ENCODE measurements at places on chromosomes 6 and 20.

DNA sequence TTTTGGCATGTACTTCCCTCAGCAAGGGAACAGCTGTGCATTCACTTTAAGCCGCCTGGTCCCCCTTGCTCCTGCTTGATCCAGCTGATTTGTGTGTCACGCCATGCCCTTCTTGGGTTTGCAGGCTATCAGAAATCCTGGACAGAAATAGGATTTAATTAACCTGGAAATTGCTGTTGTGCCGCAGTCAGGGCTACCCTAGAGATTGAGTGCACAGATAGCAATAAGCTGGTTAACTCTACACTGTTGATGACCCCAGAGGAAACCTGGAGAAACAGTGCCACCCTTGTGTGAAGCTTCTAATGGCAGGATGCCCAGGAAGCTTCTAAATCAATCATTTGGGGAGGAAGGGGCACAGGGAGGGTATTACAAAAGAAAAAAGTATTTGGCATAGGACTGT is 199.0 kb downstream of the JARID2 start:
- DNase-seq = no peak

GRCh38 chr6:110020888-110021287 is 42.8 kb downstream of the GPR6 start:
- no peak for DNase-seq

GRCh38 chr6:11538819-11539468 is 1.4 kb downstream of the TMEM170B start:
- DNase-seq = no peak

DNA sequence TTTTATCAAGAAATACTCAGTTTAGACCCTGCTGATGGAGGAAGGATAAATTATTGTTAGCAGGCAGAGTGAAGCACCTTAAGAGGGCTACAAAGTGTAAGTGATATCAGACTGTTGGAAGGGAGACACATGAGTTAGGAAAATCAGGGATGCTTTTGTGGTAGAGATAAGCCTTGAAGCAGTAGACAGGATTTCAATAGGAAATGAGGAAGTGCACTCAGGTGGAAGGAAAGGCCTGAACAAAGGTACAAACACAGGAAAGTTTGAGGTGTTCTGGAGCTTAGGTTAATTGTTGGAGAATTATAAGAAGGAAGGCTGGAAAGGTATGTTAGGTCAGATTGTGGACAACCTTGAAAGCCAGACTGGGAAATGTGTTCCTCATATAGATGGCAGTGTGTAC is 7.6 kb downstream of the CYB5R4 start:
- no peak for DNase-seq

- DNase-seq = no peak
Observed at GRCh38 chr6:34688956-34689355, 7.6 kb downstream of the ILRUN start.

DNA sequence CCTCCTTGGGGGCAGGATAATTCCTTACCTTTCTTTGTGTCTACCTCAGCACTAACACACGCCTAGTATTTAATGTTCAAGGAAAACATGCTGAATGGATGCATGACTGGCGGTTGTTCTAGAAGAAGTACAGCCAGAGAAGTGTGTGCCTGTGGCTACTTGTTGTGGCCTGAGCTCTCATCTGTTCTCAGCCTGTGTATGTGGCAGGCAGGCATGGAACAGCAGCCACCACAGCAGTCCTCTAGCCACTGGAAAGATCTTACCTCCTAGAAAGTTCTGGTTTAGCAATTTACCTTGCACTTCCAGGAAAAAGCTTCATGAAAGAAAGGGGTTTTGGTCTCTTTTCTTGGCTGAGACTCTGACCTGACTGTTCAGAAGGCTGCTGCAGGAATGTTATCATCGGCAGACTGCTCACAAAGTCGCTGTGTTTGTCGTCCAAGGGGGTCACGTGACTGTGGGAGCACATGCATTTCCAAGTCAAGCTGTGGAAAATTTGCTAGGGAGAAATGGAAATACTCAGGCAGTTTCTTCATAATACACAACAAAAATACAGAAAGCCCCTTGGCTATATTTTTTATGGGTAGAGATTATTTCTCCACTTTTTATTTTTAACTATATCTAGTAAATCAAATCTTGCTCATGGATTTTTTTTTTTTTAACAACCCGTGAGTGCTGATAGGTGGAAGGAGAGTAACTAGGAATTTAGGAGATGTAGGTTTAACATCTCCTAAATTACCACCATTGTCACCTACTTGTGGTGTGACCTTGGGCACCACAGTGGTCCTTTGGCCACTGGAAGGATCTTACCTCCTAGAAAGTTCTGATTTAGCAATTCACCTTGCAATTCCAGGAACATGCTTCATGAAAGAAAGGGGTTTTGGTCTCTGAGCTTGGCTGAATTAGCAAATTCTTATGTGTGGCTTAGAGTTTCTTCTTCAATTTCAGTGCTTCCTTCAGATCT is 110.8 kb upstream of the GPR6 start:
- no peak for DNase-seq

- peak; percentile 29 for DNase-seq
Observed at GRCh38 chr6:38212579-38212978, 393.1 kb downstream of the ZFAND3 start.

- DNase-seq = no peak
Observed at GRCh38 chr6:126886106-126886505, 232.4 kb upstream of the RSPO3 start.

DNA sequence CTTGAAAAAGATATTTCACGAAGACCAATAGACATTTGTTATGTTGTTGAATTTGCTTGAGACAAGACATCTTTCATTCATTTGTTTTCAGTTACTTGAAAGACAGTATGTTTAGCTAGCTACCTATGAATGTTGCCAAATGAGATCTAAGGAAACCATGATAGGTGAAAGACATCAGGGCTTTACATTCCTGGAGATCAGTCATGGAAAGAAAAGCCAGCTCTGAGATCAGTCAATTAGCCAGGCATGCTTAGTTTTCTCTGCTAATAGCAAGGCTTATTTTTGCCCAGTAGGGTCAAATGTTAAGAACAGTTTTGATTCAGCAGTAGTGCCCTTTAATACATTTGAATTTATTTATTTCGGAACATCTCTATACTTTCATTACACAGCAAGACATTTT is 116.5 kb upstream of the EDN1 start:
- no peak for DNase-seq

- DNase-seq = no peak
Observed at GRCh38 chr6:24644377-24644776, 1.6 kb downstream of the KIAA0319 start.

GRCh38 chr6:134406311-134406710 is 88.4 kb upstream of the SGK1 start:
- no peak for DNase-seq

GRCh38 chr6:10316373-10316721 is 98.5 kb downstream of the TFAP2A start:
- peak; percentile 36 for DNase-seq

DNA sequence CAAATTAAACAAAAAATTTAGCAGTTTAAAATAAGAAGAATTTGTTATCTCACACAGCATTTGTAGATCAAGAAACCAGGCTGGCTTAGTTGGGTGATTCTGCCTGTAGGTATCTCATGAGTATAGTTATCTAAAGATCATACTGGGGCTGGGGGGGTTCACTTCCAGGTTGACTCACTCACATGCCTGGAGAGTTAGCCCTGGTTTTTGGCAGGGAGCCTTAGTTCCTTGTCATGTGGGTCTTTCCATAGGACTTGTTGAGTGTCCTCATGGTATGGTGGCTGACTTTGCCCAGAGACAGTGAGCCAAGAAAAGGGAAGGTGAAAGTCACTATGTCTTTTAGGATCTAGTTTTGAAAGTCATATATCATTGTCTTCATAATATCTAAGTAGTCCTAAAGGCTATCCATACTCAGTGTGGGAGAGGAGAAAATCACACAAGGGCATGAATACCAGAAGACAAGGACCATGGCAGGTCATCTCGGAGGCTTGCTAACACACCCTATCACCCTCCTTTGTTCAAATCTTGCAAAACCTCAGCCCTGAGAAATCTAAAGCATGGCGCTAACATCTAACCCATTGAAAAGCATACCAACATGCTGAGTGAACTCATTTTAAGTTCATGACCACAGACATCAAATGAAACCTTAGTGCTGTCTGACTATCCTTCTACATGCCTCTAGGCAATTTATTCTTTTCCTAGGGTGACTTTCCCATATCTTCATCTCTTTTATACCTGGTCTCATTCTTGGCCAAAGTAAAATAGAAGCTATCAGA is 39.2 kb downstream of the CYP24A1 start:
- no peak for DNase-seq

DNA sequence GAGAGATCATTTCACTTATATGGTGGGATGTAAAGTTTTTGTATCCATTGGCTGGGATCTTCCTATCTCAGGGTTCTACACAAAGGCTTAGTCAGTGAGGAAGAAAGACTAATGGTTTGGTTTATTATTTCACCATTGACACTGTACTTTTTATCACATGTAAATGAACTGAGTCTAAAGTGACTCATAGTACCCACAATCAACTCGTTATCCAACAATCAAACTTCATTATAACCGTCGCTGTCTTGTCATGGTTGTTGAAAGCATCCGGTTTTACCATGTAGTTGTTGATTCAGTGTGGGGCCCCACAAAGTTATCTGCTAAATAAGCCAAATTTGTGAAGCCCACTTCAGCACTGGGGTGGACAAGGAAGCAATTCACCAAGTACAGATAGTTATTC is 55.8 kb upstream of the MTRF1L start:
- DNase-seq = no peak

GRCh38 chr20:33753763-33754162 is 22.0 kb downstream of the ZNF341 start:
- DNase-seq = no peak

GRCh38 chr20:34771680-34772081 is 53.8 kb downstream of the NCOA6 start:
- no peak for DNase-seq

DNA sequence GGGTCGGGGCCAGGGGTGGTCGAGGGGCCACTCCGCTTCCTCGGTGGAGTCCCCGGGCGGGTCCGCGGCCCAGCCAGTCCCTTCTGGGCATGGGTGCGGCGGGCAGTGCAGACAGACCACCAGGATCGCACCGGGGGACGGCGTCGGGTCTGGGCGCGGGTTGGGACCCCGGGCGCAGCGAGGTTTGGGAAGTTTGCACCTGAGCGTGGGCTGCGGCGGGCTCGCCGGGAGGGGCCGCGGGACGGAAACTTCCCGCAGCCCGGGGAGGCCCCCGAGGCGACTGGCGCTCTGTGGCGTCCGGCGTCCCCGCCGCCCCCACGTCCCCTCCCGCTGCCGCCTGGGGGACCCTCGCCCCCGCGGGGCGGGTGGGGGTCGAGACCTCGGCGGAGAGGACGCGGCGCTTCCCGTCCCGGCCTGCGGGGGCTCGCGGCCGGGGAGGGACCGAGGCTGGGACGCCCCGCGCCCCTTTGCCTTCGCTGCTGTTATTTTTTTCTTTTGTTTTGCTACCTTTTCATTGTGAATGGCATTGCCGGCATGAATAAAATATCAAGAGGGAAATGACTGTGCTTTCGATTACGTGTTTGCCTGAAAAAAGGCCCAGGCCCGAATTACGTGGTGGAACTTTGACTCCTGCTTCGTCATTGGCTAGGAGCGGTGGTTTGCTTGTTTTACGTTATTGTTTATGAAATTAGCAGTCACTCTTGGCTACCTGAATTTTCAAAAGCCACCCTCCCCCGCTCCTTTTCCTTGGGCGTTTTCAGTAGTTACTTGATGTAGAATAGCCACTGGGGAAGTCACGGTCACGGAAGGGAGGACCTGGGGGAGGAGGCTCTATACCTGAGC is 703 bp downstream of the SNX9 start:
- DNase-seq = peak; percentile 29

DNA sequence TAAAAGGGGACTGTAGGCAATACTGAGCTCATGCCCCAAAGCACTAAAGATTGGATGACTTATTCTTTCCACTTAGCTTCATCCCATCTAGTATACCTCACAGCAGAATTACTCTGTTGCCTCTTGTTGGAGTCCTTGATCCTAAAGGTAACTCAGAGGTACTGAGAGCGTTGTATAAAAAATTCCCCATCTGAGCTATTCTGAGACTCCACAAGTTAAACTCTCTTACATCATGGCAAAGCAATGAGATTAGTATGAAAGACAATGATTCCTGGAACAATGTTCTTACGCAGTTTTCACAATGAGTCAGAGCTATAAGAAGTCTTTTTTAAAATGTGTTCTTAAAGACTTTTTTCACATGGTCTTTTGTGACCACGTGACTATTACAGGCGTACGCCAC is 370.1 kb downstream of the ADGRB3 start:
- no peak for DNase-seq

- no peak for DNase-seq
Observed at GRCh38 chr6:43884652-43885022, 114.6 kb downstream of the VEGFA start.

DNA sequence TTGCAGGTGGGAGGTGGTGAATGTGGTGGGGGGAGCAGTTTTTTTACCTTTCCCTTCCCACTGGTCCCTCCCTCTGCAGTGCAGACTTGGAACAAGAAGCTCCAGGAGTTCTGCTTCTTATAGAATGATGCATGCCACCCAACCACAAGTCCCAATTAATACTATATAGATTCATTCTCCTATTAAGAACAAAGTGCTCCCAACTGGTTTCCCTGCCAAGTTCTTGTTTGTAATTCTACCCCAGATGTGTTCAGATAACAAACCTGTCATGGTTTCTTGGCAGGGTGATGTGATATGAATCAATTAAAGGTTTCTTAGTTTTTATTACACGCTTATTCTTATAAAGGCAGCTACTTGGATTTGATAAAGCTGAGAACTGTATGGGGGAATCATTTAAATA is 23.9 kb downstream of the HDDC2 start:
- no peak for DNase-seq

- no peak for DNase-seq
Observed at GRCh38 chr20:17896193-17896723, 72.3 kb downstream of the SNX5 start.

GRCh38 chr6:3321042-3321441 is 62.3 kb downstream of the PSMG4 start:
- no peak for DNase-seq

- no peak for DNase-seq
Observed at GRCh38 chr6:69914015-69914485, 47.7 kb downstream of the COL19A1 start.

DNA sequence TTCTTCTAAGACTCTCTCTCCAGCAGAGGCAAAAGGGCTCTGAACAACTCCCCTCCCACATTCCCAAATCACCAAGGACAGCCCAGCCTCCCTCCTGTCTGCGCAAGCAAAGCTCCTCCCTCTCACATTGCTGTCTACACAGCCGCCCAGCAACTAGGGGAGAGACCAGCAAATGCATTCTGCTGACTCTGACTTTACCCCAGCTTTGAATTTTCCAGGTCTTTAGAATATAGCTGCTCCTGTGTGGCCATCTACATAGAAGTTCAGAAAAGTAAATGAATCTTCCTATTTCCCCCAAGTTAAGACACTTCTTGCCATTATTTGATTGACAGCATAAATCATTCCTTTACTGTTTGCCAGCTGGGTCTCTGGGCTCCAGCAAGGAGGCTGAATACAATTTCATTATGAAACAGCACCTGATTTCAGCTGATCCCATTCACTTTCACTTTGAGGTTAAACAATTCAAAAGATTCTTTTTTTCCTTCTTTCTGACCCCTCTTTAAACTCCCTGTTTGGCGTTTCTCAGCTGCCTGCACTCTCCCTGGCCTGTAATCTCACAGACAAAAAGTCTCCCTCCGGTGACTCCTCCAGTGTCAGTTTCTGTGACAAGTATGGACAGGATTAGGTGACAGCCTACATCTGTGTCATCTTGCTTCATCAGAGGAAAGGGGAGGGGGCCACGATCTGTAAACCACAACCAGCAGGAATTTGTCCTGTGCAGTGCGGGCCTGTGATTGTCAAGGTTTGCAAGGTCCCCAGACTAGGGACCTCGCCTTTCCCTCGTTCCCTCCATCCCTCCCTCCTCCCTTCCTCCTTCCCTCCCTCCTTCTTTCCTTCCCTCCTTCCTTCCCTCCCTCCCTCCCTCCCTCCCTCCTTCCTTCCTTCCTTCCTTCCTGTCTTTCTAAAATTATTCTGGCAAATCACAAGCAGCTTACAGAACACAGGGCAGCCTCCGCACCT is 205.6 kb upstream of the RIN2 start:
- DNase-seq = peak; percentile 28

All from neural crest cell (in vitro differentiated cells).